GM12878 (cell line): ENCODE measurements at places on chromosomes 4 and X. TPM values are rescaled to one million over a fixed set of nuclear protein-coding genes. Genes with fewer than 3 reads are reported as not detected.

The NAP1L2 gene
- total RNA-seq, result 3.6 and 3.9 TPM in 2 replicates

The CT45A3 gene
- total RNA-seq, result not detected in 2 replicates

The SLC4A4 gene
- total RNA-seq, result 0.32 and 0.44 TPM in 2 replicates

The RPGR gene
- total RNA-seq, result 5.5 and 6.6 TPM in 2 replicates

The SLIT2 gene
- total RNA-seq, result 0.05 and 0.24 TPM in 2 replicates

The IL2RG gene
- 155 and 159 TPM in 2 replicates for total RNA-seq

The H2BW2 gene
- total RNA-seq, result not detected in 2 replicates

The CXCL1 gene
- total RNA-seq, result not detected in 2 replicates

The YTHDC1 gene
- total RNA-seq, result 47.4 and 65.6 TPM in 2 replicates

The CSAG2 gene
- not detected in 2 replicates for total RNA-seq

The CYLC1 gene
- total RNA-seq, result not detected in 2 replicates

The HDX gene
- total RNA-seq, result 3.6 and 5.1 TPM in 2 replicates

The CPLX1 gene
- total RNA-seq, result 1.2 and 2.2 TPM in 2 replicates

The HGFAC gene
- 0.38 TPM in 1 of 2 replicates, not detected in the other for total RNA-seq

The KLB gene
- total RNA-seq, result 0.08 and 0.11 TPM in 2 replicates

DNA sequence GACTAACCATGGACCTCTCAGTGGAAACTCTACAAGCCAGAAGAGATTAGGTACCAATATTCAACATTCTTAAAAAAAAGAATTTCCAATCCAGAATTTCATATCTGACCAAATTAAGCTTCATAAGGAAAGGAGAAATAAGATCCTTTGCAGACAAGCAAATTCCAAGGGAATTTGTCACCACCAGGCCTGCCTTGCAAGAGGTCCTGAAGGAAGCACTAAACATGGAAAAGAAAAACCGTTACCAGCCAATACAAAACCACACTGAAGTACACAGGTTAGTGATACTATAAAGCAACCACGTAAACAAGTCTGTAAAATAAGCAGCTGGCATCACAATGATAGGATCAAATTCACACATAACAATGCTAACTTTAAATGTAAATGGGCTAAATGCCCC is 156.6 kb downstream of the FAM13A start:
- no peak for DNase-seq

- no peak for DNase-seq
Observed at GRCh38 chrX:33252306-33252825, 41.0 kb upstream of the DMD start.

DNA sequence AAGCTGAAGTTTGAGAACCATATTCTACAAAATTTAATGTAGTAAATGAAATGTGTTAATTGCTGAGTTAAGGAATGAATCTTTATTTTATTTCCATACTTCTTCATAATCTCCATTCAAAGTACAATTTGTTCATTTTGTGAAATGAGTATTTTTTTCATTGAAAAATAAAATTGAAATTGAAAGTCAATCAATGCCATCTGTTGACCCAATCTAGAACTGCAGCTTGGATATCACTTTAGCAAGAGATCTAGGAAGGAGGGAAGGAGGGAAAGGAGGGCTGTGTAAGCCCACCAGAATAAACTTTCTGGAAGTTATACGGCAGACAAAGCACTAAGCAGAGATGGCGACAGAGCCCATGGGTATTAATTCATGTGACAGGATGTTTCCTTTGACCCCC is 128.4 kb downstream of the ZMAT1 start:
- DNase-seq, result no peak

DNA sequence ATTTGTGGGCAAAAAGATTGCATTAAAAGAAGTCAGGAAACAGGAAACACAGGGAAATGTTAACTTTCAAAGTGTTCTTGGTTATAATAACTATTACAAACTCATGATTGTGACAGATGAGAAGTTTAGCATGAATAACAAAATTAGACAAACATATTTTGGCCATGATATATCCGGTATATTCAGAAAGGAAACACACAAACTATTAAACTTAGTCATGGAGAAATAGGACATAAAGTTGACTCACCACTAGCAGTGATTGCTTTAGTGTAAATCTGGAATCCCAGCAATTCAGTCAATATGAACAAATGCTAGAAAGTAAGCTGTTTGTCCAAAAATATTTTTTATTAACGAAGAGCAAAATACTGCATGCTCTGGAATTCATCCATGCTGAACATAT is 1299.9 kb downstream of the C4orf33 start:
- no peak for DNase-seq

- no peak for DNase-seq
Observed at GRCh38 chrX:71170660-71171059, 26.0 kb downstream of the NLGN3 start.

DNA sequence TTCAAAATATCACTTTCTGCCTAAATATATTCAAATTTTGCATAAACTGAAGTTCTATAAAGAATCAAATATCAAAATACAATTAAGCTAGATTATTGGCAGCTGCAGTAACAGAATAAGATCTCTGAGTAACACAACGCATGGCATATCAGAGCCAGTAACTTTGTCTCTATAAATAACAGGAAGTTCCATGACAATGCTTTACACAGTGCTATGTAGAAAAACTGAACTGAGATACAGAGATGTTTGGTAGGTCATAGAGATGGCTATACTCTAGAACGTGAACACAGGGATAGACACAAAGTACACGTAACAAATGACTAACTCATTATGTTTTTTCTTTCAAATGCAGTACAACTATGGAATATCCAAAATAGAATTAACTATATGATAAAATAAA is 18.2 kb downstream of the UBE2D3 start:
- no peak for DNase-seq

DNA sequence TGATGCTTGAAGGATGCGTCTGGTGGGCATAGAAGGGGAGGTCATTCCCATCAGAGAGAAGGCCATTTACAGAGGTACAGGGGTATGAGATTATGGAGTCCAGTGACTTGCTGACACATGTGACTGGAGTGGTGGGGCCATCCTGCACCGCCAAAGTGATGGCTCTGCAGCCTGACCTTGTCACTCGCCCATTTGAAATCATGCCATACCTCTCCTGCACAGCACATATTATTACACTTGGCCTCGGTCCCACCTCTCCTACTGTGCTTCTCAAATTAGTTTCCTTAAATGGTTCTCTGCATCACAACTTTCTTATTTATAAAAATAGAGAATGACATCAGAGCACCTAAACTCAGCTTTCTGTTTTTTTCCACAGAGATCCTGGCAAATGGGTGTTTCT is 60.7 kb upstream of the HAND2 start:
- no peak for DNase-seq

- no peak for DNase-seq
Observed at GRCh38 chr4:27702730-27703431, 842.2 kb downstream of the STIM2 start.

GRCh38 chrX:18042776-18043175 is 177.9 kb downstream of the BEND2 start:
- DNase-seq, result no peak

GRCh38 chr4:65580551-65580950 is 89.7 kb downstream of the EPHA5 start:
- no peak for DNase-seq

GRCh38 chr4:43682551-43682950 is 766.1 kb downstream of the KCTD8 start:
- no peak for DNase-seq

DNA sequence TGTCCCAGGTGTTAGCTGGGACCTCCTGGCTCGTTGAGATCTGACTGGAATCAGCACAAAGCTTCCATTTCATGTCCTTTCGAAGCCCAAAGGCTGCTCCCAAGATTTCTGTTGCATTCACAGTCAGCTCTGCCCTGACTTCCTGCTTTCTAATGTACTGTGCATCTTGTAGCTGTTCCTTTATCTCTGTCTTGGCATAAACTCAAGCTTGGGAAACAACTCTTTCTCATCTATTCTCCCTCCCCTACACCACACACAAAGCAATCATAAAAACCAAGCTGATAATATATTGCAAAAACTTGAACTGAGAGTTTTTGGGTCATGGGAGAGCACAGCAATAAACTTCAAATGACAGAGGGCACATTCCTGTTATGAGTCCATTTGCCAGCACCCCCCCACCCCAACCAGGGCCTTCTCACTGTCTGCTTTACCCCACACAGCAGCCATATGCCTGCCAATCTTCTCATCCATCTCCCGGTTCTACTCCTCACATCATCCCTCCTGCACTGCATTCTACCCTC is 76.3 kb downstream of the SYNPO2 start:
- DNase-seq, result no peak

- DNase-seq, result no peak
Observed at GRCh38 chr4:82786828-82787227, 11.8 kb downstream of the SCD5 start.

DNA sequence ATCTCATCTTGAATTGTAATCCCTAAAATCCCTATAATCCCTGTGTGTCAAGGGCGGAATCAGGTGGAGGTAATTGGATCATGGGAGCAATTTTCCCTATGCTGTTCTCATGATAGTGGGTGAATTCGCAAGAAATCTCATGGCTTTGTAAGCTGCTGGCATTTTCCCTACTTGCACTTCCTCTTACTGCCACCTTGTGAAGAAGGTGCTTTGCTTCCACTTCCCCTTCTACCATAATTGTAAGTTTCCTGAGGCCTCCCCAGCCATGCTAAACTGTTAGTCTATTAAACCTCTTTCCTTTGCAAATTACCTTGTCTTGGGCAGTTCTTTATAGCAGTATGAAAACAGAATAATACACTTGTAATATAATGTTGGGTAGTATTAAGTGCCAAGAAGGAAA is 1087.4 kb upstream of the SLIT2 start:
- DNase-seq, result no peak

GRCh38 chrX:21940356-21940829 is at the start of gene SMS:
Gene SMS (plus strand): TSS chrX:21940709. CDS start chrX:21940825, 116 bp downstream.
- no peak for DNase-seq

- no peak for DNase-seq
Observed at GRCh38 chrX:45849261-45849862, 648.7 kb upstream of the DIPK2B start.

- DNase-seq, result no peak
Observed at GRCh38 chr4:3708103-3708510, 58.1 kb upstream of the ADRA2C start.

- DNase-seq, result no peak
Observed at GRCh38 chr4:172103456-172103855, 290.3 kb downstream of the GALNTL6 start.

- DNase-seq, result no peak
Observed at GRCh38 chr4:76200771-76201231, 12.8 kb downstream of the SCARB2 start.

GRCh38 chr4:5112333-5113095 is 61.2 kb downstream of the STK32B start:
- DNase-seq, result no peak

DNA sequence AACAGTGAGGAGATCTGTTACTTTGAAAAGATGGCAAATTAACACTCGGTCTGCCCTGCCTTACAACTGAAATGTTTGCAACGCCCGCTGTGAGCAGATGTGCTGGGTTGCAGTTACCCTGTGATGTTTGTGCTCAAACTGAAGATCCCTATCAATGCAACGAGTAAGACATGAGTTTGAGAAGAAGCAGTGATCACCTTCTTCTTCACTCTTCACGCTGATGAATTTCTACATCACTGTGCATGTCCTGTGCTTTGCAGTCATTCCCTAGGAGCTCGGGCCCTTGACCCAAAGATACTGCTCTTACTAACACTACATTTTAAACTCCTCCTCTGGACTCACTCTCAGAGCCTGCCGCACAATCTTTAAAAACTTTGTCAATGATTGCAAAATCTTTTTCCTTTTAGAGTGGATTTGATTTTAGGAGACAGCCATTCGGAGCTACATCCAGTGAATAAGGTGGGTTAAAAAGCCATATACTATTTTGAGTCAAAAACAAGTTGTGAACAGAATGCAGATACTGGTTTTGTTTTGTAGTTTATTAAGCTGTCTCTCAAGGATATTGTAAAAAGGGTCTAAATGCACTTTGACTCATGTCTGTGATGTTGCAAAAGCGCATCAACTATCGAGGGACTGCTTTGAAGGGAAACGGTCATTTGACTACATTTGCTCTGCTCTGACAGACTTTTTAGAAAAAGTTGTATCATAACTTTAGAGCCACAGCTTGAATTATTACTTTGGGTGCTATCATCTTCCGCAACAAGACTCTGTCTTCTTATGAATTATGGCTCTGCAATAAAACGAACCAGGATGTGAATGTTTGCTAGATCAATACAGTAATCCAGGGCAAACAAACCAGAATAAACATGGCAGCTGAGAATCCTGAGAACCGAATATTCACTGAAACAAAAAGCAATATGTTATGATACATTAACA is 5.7 kb upstream of the RHOH start:
- no peak for DNase-seq

DNA sequence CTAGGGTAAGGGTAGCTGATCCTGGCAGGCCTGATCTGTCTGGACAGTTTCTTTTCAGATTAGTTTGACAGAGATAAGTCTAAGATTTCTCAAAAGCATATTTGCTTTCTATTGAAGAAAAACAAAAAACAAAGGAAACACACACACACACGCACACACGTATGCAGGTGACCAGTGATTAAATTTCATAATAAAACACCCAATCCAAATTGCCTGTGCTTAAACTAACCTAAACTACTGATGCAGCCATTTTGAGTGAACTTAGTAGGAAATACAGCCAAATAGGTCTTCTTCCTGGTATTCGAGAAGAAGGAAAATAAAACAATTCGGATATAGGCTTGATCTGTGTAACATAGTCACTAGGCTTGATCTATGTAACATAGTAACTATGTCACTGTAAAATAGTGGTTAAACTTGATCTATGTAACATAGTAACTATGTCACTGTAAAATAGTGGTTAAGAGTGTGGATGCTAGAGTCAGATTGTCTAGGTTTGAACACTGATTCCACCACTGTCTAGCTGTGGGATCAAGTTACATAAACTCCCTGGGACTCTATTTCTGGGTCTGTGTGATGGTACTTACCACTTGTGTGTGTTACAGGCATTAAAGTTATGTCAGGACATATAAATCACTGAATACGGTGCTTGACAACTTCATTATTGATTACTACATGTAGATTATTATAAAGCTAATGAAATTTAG is 9.8 kb upstream of the CCNG2 start:
- DNase-seq, result no peak

DNA sequence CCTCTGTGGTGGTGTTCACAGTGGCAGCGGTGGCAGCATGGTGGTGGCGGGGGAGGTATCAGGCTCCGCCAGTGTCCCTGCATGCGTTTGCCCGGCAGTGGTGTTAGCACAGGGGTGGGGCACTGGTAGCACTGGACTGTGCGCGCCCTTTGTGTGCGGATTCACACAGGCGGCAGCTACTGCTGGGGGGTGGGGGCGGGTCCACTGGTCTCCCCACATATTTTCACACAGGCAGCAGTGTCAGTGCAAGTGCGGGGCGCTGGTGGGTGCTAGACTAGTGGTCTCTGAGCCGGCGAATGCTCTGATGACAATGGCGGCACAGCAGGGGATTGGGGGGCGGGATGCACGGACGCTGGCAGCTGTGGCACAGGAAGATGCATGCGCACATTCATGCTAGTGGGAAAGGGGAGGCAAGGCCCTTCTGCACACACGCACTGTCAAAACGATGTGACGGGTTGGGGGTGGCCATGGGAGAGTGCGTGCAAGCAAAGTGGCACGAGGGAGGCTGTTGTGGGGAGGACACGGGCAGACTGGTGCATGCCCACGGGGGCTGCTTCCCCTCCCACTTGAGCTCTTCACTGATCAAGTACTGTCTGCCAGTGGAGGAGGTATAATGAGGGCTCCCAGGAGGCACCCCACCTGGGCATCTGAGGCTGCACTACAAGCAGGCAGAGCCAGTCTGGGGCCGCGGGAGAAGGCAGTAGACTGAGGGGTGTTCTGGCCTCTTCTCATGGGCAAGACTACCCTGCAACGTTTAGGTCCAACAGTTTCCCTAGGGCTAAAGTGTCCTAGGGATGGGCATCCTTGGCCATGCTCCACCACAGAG is 53.0 kb downstream of the POF1B start:
- no peak for DNase-seq
